HL-60 (cell line): ENCODE measurements at places on chromosomes 6 and 20.

- DNase-seq: no peak
Observed at GRCh38 chr6:135904666-135905065, 53.2 kb downstream of the PDE7B start.

DNA sequence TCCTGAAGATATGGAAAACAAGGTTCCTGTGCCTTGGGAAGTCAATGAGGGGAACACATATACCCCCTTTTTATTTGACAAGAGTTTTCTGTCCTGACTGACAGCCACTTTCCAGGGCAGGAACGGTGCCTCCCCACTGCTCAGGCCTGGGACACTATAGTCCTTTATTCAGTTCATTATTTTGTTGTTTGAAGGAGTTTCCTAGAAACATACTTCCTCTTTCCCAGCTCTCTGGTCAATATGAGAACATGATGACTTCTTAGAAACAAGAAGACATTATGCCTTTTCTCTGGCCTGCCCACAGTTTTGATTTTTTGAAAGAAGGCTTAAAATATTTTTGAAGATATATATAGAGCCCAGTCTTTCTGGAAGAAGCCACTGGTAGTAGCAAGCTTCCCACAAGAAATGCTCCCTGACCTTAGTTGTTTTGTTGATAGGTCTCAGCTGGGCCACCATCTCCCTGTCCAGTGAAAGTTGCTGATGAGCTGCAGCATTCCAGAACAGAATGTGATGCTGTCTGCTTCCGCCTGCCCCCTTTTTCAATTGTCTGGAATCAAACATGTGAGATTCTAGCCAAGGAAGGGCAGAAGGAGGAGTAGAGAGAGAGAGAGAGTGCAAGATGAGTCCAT, 350.0 kb upstream of the PRND start:
- DNase-seq: no peak

- peak; percentile 31 for DNase-seq
Observed at GRCh38 chr6:116206231-116206903, 47.5 kb downstream of the TSPYL4 start.

- DNase-seq: no peak
Observed at GRCh38 chr20:34604980-34605788, 46.7 kb downstream of the MAP1LC3A start.

DNA sequence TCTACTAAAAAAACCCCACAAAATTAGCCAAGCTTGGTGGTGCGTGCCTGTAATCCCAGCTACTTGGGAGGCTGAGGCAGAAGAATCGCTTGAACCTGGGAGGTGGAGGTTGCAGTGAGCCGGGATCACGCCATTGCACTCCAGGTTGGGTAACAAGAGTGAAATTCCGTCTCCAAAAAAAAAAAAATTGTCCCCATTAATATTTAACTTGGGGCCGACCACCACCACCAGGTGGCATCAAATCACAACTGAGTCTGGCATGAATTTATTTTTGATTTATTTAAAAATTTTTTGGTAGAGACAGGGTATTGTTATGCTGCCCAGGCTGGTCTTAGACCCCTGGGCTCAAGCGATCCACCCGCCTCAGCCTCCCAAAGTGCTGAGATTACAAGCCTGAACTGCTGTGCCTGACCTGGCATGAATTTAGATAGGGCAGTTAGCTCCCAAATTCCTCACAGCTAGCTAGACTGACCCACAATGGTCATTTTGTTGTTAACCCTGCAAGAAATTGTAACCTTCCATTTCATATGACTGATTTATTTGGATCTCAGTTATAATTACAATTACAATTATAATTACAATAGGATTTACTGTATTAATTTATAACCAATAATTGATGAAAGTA, 17.1 kb upstream of the BEND3 start:
- DNase-seq: no peak

DNA sequence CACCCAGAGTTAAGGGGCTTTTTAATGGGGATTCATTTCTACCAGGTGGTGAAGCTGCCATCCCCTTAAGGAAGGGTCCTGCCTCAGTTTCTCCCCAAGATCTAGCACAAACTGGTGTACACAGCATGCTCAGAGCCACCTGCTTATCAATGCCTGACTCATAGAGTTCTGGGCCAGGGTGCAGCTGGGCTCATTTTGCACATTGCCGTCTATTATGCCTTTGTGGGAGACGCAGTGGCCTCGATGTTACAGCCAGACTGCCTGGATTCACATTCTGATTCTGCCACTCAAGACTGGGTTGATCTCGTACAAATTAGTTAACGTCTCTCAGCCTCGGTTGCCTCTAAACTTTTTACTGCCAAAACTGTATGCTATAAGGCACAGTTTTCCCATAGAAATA, 365.7 kb downstream of the ZFAND3 start:
- DNase-seq: no peak

GRCh38 chr6:72458521-72458920, 163.3 kb upstream of the KCNQ5 start:
- no peak for DNase-seq

DNA sequence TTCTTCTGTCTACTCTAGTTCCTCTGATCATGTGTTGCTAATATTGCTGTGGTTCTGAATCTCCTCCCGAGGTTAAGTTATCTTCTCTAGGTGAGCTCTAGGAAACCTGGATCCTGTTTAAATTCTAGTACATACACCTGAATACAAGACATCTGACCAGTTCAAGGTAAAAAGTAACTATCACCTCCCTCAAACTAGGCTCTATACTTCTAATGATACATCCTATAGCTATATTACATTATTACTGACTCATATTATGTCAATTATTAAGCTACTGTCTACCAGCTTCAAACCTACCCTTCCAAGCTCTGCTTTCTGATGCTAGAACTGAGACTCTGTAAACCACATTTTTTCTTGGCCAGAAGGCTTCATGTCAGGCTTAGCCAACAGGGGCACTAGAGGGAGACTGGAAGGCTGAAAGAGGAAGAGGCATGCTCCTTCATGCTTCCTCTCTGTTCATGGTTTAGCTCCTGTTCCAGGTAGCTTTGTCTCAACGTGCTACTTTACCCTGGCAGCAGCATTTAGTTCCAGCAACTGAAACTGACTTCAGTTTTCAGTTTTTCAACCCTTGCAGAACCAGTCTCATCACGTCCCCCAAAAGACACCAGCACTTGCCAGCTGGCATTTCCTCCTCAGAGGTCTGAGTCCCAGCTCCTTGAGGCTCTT, 148.4 kb upstream of the TOP1 start:
- DNase-seq: peak; percentile 44

DNA sequence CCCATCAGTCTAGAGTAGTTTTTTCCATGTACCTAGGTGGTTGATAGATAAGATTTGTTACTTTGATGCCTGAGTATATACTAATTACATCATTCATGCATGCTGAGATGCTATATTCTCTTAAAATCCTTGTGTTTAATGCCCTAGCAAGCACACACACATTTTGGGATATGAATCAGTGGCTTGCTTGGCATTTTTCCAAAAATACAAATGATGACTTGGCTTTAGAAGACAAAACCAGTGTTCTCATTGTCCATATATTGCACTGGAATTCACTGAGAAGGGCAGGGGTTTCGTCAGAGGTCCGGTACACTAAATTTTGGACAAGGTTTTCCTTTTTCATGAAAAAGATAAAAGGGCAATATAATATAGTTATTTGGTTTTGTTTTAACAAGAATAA, 24.9 kb downstream of the GTPBP2 start:
- no peak for DNase-seq

DNA sequence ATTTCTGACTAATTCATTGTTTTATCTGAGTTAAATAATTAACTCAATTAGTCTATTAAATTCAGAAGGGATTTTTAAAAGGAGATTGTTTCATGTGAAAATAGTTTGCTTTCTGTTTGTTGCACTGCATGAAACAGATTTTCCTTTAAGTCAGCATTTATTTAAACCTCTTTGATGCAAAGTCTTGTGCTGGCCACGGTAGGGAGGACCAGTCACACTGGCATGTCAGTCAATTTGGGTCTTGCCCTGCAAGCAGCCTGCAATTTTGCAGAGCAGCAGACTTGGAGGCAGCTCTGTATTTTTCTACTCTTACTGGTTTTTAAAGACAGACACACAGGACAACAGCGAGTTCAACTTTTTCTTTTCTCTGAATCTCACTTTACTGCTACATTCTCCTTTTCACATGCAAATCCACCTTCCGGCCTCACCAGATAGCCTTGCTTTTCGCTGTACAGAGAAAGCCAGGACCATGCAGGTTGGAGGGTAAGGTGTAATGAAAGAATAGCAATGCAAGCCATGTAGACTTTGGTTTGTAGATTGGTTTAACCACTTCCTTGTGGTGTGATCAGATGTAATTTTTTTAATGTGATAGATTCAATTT, 689.9 kb upstream of the AGPAT4 start:
- DNase-seq: no peak

DNA sequence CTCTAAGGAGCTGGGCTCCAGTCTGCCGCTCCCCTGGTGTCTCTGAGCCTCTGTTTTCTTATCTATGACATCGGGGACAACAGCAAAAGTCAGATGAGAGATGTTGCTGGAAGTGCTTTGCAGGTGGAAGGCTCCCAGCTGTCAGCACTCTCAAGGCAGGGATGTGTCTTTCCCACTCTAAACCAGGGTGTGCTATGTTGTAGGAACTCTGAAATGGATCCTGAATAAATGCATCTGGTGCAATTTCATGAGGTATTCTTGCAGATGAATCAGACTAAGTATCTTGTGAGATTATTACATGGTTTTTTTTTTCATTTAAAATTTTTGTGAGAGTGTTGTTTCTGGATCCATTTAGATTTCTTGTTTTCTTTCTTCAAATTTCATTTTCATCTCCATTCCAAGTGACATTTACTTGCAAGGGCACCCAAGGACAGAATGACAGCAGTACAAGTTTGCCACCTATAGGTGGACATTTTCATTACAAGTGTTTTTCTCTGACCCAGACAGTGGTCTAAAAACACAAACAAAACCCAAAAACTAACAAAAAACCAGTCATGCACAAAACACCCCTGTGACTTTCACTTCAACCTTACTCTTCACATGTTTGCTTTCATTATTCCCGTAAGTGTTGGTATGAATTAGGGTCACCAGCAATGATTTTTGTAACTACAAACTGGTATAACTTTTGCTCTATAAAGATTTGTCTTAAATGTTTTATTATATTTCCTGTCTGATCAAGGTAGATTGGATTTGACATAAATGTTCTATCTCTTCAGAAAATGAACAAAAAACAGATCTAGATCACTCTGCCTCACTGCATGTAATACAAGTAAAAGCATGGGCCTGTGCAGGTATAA, 14.7 kb upstream of the SIM1 start:
- DNase-seq: peak; percentile 7

- DNase-seq: no peak
Observed at GRCh38 chr6:42498473-42499128, 46.9 kb upstream of the TRERF1 start.

GRCh38 chr6:26554697-26555504, 16.7 kb downstream of the HMGN4 start:
- DNase-seq: no peak

DNA sequence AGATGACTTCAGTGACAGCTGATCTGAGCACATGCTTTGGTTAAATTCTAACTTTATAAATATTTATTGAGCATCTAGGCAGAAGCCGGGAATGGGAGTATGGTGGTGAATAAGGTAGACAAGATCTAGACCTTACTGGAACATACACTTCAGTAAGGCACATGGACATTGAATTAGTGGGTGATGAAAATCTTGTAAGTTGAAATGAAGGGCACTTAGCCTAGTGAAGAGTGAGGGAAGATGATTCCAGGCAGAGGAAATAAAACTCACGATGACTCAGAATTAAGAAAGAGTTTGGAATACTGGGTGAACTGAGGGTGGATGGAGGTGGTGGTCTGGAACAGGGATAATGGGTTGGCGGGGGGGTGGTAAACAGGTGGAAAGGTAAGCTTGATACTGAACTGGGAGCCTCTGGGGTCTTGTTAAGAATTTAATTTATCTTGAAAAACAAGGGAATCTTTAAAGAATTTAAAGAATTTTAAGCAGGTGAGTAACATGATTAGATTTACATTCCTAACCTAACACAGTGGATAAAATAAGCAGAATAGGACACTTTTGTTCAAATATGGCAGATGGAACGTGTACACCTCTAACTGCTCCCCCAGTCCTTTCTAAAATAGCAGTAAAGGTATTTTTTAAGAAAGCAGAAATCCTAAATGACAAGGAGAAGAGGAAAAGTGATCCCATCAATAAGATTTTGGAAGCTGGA, 75.2 kb upstream of the ARHGAP18 start:
- no peak for DNase-seq

- no peak for DNase-seq
Observed at GRCh38 chr6:32224696-32225095, 829 bp upstream of the NOTCH4 start.

- DNase-seq: no peak
Observed at GRCh38 chr6:148221196-148221979, 121.2 kb upstream of the SASH1 start.

- no peak for DNase-seq
Observed at GRCh38 chr6:5529733-5530132, 268.4 kb downstream of the FARS2 start.

GRCh38 chr20:46959081-46959692, 64.5 kb downstream of the EYA2 start:
- DNase-seq: no peak

DNA sequence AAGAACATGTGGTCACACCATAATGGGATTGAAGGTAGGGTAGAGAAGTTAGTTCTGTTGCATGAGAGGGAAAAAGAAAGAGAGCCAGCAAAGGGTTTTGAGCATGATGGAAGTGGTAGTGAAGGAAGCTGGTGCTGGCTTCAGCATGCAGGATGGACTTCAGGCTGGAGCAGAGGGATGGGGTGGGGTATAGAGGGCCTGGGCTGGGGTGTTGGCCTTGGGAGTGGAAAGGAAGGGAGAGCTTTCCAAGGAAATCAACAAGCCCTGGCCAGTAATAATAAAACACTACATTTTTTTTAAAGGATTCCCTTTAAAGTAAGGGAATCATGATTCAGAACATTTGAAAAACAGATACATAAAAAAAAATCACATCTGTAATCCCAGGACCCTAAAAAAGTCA, 61.2 kb downstream of the LAMA4 start:
- DNase-seq: no peak

DNA sequence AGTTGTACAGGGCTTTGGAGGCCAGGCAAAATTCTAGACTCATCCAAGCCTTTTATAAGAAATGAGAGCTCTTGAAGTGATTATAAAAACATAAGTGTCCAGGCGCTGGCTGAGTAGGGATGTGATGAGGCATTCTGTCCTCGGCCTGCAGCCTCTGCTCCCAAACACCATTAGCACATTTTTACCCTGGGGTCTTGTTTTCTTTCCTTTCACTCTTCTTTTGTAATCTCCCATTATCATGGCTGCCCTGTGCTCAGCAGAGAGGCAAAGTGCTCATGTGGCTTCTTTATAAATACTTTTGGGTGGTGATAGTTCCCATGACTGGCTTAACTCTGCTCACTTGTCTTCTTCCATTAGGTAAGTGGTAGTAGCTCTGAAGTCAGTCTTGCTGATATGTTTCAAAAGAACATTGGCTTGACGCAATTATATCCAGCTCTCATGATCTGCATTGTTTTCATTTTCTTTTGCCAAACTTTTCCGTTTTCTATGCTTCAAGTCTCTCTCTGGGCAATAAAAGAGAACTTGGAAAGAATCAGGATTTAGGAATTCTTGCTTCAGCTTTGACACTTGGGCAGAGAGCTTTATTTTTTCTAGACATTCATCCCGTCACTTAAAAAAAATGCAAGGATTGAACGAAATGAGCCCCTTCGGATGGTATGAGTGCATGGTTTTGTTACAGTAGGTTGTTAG, 61.1 kb downstream of the CAP2 start:
- no peak for DNase-seq

- no peak for DNase-seq
Observed at GRCh38 chr20:38218566-38218885, 42.0 kb downstream of the KIAA1755 start.
